ENCODE measurements at places on chromosomes 12 and 14.

- DNase-seq: no peak
Observed at GRCh38 chr12:103858953-103859601, 18.0 kb upstream of the NT5DC3 start.

GRCh38 chr12:12901158-12901791 lies 9.9 kb downstream of the GPRC5A start:
- no peak for DNase-seq

GRCh38 chr12:104704224-104704779 lies 247.6 kb downstream of the CHST11 start:
- DNase-seq: no peak

DNA sequence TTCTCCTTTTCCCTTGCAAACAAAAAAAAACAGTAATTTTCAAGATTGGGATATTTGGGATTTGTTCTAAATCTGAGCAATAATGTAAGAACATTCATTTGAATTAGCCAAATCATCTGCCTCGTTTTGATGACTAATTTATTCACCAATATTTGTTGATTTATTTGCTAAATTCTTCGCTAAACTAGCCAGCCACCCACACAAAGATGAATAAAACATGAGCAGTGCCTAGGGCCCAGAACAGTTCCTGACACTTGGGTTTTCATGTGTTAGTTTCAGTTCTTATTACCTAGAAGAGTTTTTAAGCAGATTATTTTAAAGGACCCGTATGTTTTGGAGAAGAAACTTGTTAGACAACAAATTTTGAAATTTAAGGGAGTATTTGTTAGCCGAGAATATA lies 1.4 kb downstream of the ETNK1 start:
- no peak for DNase-seq

DNA sequence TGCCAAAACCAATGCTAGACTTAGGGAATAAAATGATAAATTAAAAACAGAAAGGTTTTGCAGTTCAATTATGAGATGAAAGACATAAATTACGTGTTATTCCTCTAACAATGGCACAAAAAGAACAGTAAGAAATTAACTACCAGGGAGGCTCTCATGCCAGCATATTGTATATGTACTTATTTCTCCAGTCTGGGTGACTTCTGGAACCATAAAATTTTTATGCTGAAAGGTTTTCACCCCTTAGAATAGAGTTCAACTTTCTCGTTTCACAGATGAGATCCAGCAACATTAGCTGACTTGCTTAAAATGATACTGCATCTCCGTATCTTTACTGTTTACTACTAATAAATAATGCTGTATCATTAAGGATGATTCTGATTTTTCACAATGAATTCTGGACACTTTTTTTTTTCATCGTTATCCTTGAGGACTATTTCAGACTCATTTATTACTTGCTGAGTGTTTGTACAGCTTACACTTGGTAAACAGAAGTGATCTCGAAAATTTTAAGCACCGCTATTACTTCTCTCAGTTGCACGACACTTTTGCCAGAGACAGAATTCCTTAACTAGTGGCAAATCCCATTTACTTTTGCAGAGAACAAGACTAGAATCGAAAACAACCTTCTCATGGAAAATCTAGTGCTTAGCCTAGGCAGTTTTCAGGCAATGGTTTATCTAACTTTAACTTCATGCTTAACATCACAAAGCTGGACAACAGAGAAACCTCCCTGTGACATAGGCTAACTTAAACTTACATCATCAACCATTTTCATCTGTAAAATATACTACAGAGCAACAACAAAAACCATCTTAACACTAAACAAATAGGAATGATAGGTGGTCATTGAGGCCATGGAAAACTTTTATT lies 2.7 kb downstream of the RSRC2 start:
- DNase-seq: no peak

DNA sequence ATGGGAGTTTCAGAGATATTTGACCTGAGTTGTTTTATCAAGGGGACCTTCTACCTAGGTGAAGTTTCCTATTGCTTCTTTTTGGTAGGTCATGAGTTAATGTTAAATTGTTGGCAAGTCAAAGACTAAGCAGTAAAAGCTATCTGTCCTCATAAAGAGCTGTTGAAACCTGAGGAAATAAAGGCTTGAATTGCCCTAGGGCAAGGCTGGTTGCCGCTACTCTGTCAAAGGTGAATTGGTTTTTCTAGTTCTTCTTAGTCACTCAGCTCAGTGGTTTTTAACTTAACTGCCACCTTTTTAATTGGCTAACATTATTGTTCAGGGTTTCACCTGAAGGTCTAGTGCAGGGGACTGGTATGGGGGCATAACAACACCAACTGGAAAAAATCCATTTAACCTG lies 441.6 kb upstream of the FBXO33 start:
- no peak for DNase-seq

GRCh38 chr12:15823360-15824128 lies 34.4 kb upstream of the EPS8 start:
- no peak for DNase-seq

- no peak for DNase-seq
Observed at GRCh38 chr14:93960774-93961438, 15.5 kb downstream of the ASB2 start.

DNA sequence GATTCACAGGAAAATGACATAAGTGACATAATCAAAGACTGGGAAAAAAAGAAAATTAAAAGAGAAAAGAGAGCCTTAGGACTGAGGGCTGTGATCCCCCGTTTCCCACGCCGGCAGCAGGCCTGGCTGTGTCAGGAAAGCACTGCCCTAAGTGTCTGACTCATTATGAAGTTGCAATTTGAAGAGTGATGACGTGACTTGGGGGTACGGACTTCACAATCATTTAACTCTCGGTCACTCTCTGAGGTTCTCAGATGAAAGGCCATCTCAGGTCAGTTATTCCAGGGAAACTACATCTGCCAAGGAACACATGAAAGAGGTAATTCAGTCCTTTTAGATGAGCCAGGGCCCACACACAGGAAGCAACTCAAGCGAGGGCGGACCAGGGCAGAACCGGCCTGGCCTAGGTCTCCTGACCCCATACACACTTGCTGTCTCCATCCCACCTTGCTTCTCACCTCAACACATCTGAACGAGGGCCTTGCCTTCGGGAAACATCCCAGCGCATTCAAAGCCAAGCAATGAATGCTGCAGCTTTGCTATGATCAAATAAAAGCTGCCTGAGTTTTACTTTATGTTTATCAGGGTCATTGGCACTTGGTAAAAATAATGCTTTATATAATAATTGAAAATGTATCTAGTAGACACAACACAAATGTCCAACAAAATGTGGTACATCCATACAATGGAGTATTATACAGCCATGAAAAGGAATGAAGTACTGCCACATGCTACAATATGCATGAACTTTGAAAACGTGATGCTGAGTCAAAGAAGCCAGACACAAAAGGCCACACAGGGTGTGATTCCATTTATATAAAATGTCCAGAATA lies 2.7 kb downstream of the SSH1 start:
- DNase-seq: no peak

GRCh38 chr12:91361864-91362263 lies 179.2 kb upstream of the DCN start:
- DNase-seq: no peak

GRCh38 chr12:51635346-51635745 lies 44.3 kb downstream of the SCN8A start:
- no peak for DNase-seq

GRCh38 chr14:76870166-76870565 lies 44.0 kb downstream of the LRRC74A start:
- DNase-seq: no peak

DNA sequence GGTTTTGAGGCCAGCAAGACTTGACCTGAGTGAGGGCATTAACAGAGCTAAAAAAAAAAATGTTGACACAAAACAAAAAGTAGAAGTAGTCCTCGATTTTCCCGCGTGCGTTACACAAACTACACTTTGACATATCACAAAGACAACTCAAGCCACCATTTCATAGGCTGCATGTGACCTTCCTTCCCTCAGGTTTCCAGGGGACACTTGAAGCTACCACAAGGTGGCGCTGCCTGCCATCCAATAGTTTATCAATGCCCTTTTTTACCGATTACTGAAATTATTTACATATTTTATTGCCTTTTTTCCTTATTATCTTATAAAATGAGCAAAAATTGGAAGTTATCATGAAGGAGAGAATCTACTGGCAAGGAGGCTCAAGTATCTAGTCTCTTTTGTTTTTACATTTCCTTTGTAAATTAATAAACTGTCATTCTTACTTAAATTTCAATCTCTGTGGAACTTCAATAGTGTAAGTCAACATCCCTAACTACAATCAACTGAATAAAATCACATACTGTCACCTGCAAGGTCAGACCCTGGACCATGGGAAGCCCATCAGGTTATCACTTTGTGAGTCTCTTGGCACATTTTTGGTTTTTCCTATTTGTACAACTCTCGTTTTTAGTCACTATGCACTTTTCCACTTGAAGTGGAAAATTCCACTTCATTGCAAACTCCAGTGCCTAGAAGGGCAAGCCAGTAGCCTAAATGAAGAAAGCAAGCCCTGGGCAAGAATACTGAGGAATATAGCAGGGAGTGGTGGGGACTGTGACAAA lies 84.6 kb upstream of the CPSF6 start:
- DNase-seq: peak; percentile 71

GRCh38 chr12:119570771-119571170 lies 22.8 kb upstream of the TMEM233 start:
- DNase-seq: no peak

- DNase-seq: no peak
Observed at GRCh38 chr14:58750321-58751269, 112.8 kb downstream of the DACT1 start.

DNA sequence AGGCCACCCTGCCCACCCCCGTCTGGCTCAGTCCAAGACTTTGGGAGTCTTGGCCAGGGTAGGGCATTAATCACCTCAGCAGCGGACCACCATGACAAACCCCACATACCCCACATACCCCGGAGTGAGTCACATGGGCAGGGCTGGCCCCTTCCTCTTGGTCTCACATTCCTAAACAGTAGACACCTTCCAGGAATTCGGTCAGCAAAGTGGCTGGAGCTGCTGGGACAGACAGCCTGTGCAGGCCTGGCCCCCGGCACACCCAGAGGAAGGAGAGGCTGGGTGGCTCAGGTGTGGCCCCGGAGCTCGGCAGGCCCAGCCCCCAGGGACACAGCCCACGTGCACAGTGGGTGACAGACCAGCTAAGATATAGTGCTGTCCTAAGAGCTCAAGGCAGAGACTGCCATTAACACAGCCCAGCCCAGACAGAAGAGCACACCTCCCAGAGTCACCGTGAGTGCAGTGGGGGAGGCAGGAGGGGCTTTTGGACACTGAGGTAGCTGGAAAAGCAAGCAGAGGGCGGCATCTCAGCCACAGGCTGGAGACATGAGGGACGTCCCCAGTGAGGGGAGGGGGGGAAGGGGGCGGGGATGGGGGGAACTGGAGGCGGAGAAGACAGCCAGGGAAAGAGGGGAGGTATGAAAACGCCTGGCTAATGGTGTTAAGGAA lies 24.0 kb downstream of the CCDC85C start:
- DNase-seq: no peak

- DNase-seq: no peak
Observed at GRCh38 chr14:94844593-94845152, 74.8 kb upstream of the GSC start.

- no peak for DNase-seq
Observed at GRCh38 chr12:69726922-69727321, 11.7 kb upstream of the RAB3IP start.

GRCh38 chr12:40825156-40825555 lies 132.9 kb downstream of the CNTN1 start:
- DNase-seq: no peak

DNA sequence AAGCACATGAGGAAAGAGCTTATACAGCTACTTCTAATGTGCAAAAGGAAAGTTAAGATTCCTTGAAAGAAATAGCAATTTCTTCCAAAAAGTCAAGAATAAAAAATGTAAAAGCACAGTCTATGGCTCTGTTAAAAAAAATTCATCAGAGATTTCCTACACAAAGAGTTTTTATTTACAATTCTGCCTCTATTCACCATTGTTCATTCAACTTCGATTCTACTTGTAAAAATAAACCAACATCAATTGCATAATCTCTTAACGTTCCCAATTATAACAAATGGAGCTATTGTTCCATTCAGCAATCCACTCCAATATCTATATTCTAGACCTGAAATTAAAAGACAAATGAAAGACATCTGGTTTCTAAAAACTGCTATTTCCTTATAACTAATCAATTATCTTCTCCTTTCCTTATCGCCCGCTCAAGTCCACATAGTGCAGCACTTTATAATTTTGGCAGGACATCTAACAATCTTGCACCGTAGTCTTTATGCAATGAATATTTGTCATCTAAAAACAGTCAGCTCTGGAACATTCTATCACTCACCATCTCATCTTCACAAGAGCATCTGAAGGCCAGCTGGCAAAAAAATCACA lies 6.2 kb downstream of the EIF2S3B start:
- no peak for DNase-seq

DNA sequence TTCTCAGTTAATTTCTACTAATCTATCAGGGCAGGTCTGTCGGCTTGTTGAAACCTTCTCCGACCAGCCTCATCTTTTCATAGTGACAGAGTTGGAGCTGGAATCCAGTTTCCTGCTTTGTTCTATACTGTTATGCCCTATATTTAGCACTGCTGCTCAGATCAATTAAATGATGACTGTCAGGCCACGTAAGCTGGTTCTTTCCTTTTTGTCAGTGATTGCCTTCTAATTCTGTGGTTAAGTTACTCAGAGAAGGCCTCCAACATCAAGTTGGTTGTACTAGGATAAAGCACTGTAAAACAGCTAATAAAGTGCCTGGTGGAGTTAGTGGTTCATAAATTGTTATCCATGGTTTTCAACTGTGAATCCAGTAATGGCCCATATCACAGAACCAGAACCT lies 22.6 kb downstream of the DERA start:
- DNase-seq: no peak

- DNase-seq: no peak
Observed at GRCh38 chr14:101357559-101358319, 203.6 kb upstream of the DIO3 start.

GRCh38 chr14:96038920-96039632 lies at the start of gene C14orf132:
Gene C14orf132, plus strand, starts transcription at chr14:96039362. Its CDS starts 139 bp downstream, at chr14:96039501.
- DNase-seq: peak; percentile 53

DNA sequence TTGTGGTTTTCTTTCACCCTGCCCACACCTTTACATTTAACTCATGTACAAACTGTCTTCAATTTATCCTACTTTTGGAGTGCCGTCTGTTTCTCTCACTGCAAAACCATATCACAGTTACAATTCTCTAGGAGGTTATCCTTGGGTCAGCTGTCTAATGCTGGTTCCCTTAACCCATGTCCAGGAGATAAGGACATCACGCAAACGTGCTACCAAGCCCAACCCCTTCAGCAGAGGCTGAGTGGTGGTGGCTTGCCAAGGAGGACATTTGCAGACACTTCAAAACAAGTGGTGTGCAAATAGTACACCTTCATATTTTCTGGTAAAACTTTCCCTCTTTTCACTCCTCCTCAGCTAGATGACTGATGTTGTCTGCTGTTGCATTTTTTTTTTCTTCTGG lies 167.9 kb downstream of the PAX9 start:
- no peak for DNase-seq

GRCh38 chr12:70839544-70839943 lies 81.0 kb downstream of the PTPRR start:
- DNase-seq: no peak

Data from T-cell (primary cell).